Right cardiac atrium (tissue), 5 donors: ENCODE measurements at places on chromosomes 2 and 18.

- DNase-seq = peak; percentile 92
Measured at GRCh38 chr2:237923481-237924163, 43.2 kb upstream of the UBE2F start.

DNA sequence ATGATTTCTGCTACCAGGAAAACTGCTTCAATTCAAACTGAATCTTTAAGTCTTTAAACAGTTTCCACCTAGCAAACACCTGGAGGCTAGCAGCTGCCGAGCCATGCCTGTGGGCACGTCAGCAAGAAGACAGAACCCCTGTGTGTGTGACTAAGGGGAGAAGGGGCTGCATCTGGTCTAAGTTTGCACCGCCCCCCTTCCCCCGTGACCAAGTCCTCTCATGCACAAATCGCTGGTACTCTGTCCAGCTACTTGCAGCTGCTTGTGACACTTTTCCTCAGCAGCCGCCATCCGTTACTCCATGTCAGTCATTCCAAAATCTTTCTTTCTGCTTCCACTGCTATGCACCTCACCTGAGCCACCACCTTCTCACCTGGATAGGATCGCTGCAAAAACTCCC lies 355.0 kb downstream of the SS18 start:
- DNase-seq = no peak

DNA sequence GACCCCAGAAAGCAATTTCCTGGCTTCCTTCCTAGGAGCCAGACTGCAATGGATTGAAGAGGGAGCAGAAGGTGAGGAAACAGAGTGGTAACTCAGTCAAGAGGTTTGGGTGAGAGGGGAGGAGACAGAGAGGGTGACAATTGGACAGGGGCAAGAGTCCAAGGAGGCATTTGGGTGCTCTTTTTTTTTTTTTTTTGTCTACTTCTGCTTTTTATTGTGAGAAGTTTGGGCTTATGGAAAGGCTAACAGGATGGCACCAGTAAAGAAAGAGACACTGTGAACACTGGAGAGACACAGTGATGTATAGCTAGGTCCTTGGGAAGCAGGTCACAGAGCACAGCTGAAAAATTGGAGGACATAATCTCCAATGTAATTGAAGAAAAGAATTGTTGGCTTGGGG lies 25.0 kb downstream of the CYBRD1 start:
- no peak for DNase-seq

GRCh38 chr2:191321861-191322662 lies 76.9 kb downstream of the MYO1B start:
- no peak for DNase-seq

GRCh38 chr2:11712866-11713265 lies 33.6 kb upstream of the LPIN1 start:
- DNase-seq = no peak

- DNase-seq = no peak
Measured at GRCh38 chr2:239372835-239373234, 28.0 kb downstream of the HDAC4 start.

- DNase-seq = no peak
Measured at GRCh38 chr2:106638580-106638979, 151.4 kb downstream of the CD8B2 start.

DNA sequence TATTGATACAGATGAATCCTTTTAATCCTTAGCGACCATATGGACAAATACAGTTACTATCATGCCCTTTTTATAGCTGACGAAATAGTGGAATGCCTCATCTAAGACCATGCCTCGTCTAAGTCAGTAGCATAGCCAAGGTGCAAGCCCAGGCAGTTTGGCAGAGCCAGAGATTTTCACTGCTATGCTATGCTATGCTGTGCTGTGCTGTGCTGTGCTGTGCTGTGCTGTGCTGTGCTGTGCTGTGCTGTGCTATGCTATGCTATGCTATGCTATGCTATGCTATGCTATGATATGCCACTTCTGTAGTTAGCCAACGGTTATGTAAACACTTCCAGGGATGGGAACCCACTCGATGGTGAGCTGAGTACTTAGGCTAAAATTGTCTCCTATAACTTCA lies 91.6 kb upstream of the MAP4K3 start:
- no peak for DNase-seq

DNA sequence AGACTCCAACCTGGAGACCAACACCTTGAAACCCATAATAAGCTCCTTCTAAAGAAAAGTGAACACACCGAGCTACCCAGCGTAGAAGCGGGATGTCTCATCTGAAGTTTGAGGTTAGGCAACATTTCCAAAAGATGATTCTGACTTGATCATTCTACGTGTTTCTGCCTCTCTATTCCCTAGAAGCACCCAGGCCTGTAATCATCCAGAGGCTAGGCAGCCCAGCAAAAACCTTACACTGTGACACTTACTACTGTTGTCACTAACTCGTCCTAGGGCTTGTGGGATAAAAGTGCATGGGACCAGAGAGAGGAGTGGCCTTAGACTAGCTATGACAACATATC lies 1.4 kb downstream of the ZBTB14 start:
- DNase-seq = no peak

- no peak for DNase-seq
Measured at GRCh38 chr2:162070228-162070936, 3.6 kb downstream of the DPP4 start.

- DNase-seq = no peak
Measured at GRCh38 chr2:72900191-72900825, 13.1 kb downstream of the SPR start.

DNA sequence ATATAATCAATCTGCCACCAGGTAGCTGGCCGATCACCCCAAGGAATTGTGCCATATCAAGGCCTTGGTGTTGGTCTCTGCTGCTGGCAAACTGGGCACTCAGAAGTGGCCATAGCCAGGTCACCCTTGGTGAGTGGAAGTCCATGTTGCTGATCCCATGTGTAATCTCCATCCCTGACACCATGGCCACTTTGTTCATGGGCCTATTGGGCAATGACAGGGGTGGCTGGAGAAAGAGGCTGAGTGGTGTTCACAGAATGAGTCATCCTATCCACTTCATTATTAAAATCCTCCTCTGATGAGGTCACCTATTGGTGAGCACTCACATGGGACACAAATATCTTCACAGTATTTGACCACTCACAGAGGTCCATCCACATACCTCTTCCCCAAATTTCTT lies 26.7 kb upstream of the CD226 start:
- DNase-seq = no peak

DNA sequence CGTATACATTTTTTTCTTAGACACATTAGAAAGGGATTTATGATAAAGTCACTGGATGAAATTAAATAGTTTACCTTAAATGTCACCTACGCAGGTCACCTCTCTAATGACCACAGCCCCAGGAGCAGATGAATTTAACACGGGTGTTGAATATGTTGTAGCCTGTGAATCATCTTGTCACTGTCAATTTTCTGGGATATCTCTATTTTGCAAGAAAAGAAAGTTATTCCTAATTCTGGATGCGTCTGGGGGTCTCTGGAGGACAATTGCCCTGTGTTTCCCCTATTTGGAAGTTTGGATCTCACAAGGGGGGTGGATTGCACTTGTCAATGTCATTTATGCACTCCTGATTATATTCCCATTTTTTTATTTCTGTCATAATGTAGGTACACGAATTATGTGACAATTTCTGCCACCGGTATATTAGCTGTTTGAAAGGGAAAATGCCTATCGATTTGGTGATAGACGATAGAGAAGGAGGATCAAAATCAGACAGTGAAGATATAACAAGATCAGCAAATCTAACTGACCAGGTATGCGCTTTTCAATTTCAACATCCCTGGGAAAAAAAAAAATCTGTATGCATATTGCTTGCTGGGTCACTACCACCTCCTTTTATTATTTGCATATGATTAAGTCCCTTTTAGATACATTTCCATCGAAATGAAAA lies 7.7 kb downstream of the MEIS1 start:
- no peak for DNase-seq
